CD4-positive, alpha-beta T cell treated with Interleukin-1 beta for 1 hour (primary cell): ENCODE measurements at places on chromosomes 2 and 18.
A peak's percentile ranks its signal among the peaks of the same experiment; 100 is the strongest.

DNA sequence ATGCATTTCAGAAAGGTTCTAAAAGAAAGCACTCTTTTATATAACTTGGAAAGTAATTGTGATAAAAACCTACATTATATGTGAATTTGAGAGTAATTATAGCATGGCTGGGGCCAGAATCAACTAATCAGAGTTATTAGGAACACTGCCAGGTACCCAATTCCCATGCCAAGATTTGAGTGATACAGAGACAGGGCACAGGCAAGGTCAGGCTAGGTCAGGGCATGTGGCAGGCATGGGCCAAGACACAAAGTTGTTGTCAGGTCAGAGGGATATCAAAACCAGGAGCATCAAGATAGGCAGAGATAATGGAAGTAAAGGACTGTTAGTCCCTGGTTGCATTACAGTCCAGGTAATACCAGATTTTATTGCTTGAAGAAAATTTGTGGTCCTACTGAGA lies 87.4 kb downstream of the MYO3B start:
- no peak for DNase-seq

DNA sequence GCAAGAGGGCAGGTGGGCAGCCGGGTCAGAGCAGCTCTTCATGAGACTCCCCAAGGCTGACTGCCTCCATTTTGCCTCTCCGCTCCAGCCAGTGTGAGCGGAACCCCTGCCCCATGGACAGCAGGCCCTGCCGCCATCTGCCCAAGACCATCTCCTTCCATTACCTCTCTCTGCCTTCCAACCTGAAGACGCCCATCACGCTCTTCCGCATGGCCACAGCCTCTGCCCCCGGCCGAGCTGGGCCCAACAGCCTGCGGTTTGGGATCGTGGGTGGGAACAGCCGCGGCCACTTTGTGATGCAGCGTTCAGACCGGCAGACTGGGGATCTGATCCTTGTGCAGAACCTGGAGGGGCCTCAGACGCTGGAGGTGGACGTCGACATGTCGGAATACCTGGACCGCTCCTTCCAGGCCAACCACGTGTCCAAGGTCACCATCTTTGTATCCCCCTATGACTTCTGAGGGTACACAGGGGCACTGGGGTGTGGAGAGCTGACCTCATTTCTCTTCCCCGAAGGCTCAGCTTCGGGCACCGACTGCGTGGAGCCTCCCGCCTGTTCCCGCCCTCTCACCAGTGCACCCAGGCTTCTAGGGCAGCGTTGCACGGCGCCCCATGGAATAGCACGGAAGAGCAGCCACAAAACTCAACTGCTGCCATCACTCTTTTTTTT lies 49.0 kb downstream of the FBLN7 start:
- DNase-seq = no peak

GRCh38 chr2:171260471-171261424 lies 100.1 kb upstream of the TLK1 start:
- no peak for DNase-seq

DNA sequence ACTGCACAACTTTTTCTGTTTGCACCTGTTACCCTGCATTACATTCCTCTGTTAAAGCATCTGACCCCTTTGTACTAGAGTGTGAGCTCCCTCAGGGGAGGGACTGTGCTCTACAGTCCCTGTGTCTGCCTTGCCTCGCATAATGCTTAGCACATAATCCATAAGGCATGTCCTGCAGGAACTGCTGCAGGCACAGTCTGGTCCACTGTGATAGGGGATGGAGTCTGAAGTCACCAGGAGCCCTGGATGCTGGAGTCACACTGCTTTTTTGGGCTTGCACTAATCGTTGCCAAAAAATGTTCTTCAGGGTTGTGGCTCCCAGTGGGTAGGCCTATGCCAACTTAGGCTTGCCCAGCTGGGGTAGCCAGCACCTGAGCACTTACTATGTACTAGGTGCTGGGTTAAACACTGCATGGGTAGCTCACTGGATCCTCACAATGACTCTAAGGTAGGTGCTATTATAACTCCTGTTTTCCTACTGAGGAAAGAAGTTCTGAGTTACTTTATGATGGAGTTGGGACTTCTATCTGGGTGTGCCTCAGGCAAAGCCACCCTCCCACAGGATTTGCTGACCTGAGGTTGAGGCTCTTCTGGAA lies 33.3 kb downstream of the COPS7B start:
- no peak for DNase-seq

- no peak for DNase-seq
These were observed 415.4 kb upstream of the POU3F3 start for GRCh38 chr2:104438481-104438880.

DNA sequence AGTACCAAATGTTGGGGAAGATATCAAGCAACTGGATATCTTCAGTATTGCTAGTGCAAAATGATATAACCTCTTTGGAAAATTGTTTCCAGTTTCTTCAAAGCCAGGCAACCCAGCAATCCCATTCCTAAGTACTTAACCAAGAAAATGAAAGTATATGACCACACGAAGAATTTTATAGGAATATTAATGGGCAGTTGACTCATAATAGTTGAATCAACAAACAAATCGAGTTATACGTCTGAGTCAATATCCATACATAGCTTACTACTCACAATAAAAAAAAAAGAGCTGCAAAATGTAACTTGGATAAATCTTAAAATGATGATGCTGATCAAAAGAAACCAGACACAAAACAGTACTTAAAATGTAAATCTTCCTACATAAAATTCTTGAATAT lies 810.4 kb downstream of the METTL4 start:
- no peak for DNase-seq

DNA sequence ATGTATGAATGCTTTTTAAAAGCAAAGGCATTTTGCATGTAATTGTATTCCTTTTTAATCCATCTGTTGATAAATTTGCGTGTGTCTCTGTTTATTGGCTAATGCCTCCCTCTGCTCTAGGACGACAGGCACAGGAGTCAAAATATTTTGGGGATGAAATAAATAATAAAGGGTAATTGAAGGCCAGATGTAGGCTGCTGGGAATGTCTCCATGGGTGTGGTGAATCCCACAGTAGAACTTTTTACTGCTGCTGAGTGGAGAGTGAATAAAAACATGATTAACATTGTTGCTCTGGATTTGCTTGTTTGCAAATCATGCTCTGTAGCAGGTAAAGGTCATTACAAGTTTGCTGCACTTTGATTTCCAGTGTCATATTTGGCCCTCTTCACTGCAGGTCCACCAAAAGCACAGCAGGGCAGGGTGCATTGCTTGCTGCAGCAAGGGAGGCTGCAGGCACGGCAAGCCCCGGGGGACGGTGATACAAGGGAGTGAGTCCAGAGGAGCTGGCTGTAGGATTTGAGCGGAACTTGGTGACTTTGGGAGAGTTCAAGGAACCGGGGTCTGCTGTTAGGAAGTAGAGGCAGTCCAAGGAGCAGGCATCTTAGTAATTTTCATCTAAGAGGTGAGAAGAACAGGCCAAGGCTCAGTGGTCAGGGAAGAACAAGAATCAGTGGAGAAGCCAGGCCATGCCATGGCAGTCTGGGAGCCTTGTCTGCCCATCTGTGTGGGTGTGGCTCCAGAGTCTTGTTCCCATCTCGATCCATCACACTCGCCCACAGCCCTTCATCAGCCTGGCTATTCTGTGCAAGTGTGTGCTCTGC lies 201.5 kb upstream of the RAB6C start:
- no peak for DNase-seq

GRCh38 chr18:73316513-73316912 lies 448.7 kb upstream of the NETO1 start:
- no peak for DNase-seq

DNA sequence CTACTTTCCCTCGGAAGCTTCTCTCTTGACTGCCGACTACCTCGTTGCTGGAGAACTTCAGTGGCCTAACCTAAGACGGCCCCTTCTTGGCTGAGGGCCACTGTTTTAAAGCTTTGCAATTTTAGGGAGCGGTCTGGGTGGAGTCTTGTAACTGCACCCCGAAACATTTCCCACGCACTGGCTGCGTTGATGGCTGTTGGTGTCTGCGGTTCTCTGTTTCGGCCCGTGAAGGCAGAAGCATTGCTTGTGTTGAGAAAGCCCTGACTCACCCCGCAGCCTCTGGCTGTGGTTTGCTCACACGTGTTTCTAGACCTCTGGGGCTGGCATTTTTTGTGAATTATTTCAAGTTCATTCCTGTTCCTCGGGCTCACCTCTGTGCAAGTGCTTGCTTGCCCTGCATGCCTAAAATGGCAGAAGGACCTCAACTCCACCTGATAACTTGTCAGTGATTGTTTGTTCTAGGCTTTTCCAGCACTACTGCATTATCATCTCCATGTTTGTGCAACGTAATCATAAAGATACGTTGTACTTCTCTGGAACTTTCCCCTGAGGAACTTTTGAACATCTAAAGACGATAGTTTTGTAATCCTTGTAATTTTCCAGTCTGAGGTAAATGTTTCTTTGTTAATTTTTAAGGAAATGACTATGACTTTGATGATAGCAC lies 94.2 kb upstream of the DLX2 start:
- peak; percentile 62 for DNase-seq

DNA sequence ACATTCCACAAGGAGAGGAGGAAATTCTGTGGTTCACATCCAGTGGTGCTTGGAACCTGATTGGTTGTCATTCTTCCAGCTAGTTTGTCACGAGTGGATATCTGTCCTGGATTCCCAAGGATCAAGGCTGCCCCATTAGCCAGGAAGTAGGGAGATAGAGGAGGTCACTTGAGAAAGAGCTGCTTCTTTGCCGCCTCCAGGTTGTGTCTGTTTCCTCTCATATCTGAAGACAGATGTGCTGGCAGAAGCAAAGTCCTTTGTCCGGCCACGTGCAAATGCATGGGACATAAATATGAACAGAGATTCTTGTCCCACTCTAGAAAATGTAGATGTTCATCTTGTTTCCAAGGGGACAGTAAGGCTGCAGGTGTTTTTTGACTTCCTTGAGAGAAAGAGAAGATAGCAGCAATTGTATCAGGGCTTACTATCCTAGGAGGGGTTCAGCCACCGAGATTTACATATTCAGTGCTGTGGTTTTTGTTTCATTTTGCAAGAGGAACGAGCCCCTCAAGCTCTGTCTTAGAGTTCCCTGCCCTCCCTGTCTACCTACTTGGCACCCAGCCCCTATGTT lies 174.4 kb downstream of the RPIA start:
- DNase-seq = no peak

DNA sequence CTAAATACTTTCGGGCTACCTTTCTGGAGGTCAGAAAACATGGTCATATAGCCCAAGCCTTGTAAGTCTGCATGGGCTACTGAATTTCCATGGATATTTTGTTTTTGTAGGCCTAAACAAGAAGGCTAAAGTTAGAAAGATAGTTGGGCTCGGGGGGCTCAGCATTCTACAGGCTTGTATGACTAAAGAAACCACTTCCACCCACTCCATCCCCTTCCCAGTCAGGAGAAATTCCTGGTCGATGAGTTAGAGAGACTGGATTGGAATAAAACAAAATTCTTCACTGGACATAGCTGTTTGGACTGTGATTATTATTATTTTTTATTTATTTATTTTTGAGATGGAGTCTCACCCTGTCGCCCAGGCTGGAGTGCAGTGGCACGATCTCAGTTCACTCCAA lies 539.4 kb upstream of the TNP1 start:
- no peak for DNase-seq

DNA sequence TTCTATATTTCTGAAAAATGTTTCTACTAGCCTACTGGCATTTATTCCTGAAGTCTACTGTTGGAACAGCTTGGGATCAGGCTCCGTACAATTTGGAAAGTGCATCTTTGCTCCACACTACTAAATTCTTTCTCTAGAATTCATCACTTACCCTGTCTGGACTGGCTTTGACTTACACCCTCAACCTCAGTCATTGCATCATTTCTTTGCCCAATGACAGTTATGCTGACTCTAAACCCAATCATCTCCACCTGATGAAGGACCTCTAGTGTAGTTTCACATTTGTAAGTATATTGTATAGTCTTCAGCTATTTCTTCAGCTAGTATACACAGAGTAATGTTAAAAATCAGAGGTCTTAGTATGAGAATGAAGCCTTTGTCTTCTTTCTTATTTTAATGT lies 359.6 kb upstream of the MC4R start:
- no peak for DNase-seq

- DNase-seq = no peak
These were observed 165.6 kb downstream of the TMEFF2 start for GRCh38 chr2:192029089-192029488.

DNA sequence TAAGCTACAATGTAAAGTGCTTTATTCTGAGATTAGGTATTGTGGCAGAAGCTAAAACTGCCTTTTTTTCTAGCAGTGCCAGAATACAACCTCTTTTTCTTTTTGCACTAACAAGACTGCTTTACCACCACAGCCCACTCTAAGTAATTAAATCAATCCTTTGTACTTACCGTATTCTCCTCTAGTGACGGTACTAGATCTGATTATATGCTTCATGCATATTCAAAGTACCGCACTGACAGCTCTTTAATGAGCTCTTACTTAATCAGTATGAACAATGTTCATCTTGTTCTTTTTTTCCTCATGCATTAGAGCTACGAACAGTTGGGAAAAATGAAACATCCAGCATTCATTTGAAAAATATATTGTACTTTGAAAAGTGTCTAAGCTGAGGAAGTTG lies 16.1 kb upstream of the OTX1 start:
- DNase-seq = no peak

DNA sequence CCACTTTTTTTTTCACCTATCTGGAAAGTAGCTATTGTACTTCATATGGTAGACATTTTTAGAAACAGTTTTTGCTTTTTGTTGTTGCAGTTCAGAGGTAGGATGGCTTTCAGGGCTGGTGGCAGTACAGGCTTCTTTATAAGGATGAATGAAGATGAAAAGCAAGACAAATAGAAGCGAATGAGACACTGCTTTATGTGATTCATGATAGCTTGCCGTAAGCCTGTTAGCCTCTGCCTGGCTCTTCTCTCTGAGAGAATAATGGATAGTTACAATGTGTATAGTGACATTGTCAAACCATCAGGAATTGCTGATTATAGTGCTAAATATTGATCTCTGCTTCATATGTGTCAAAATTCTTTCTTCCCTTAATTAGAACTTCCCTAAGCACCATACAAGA lies 173.7 kb downstream of the NR4A2 start:
- DNase-seq = no peak

DNA sequence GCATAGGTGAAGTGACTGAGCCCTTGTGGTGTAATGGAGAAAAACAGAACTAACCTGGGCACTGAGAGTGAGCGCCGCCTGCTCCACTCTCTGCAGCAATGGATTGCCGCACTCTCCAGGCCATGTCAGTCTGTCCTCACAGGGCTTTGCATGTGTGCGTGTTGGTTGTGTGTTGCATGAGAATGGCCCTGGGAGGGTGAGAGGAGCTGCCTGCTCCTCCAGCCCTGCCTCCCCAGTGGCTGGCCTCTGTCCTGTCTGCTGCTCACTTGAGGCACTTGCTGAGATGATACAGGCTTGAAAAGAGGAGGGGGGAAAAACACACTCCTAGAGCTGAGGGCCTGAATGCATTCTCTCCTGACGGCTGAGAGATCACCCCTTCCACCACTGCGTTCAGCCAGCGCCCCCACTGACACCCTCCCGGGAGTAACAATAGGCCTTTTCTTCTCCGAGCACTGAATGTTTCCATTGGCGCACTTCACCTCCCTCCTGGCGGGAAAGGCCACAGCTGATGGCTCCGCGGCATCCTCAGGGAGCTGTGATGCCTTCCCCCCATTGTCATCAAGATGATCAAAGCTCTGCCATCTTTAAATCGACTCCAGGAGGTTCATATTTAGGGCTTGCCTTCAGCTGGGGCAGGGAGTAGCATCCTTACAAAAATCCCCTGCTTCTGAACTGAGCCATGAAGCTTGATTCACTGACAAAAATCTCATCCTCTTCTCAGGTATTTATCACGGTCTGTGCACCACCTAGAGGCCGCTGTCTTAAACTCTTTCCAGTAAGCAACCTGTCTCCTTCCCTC lies 49.9 kb upstream of the DAPL1 start:
- DNase-seq = peak; percentile 32

GRCh38 chr2:135903650-135904049 lies 27.4 kb upstream of the MCM6 start:
- no peak for DNase-seq
